ENCODE measurements at places on chromosomes 1 and 21. TPM values are rescaled to one million over a fixed set of nuclear protein-coding genes. Genes with fewer than 3 reads are reported as not detected.

Gene PGLYRP4
- not detected for polyA plus RNA-seq

Gene TMED5
- 45.3 TPM for polyA plus RNA-seq

GRCh38 chr1:46522969-46523320 lies 28.5 kb downstream of the KNCN start:
- peak; percentile 69 for DNase-seq

DNA sequence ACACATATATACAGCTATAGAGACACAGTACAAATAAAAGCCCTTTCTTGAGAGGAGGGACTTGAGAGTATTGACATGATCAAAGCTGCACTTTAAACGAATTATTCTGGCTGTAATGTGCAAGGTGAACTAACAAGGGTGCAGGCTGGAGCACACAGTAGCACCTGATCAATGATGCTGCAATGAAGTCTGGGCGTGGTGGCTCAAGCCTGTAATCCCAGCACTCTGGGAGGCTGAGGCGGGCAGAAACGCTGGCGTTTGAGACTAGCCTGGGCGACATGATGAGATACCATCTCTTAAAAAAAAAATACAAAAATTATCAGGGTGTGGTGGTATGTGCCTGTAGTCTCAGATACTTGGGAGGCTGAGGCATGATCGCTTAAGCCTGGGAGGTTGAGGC lies 14.1 kb upstream of the CTH start:
- DNase-seq: no peak

- no peak for DNase-seq
These were observed 62.4 kb upstream of the POU2F1 start for GRCh38 chr1:167158111-167158812.

DNA sequence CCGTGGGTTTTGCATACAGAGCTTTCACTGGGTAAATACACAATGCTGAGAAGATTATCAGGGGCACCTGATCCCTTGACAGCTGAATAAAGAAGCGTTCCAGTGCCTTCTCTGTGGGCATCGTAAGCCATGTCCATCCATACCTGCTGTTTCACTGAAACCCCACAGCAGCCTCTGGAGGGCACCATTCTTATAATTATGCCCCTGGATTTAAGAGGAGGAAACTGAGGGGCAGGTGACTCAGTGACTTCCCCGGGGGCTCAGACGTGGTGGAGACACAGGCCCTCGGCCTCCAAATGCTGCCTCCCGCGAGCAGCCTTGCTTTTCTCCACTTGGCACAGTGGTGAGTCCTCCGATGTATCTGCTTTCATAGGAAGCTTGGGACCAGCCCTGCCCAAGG lies 56.7 kb downstream of the B3GALT5 start:
- DNase-seq: no peak

- no peak for DNase-seq
These were observed 180.4 kb downstream of the FGGY start for GRCh38 chr1:59477286-59477685.

DNA sequence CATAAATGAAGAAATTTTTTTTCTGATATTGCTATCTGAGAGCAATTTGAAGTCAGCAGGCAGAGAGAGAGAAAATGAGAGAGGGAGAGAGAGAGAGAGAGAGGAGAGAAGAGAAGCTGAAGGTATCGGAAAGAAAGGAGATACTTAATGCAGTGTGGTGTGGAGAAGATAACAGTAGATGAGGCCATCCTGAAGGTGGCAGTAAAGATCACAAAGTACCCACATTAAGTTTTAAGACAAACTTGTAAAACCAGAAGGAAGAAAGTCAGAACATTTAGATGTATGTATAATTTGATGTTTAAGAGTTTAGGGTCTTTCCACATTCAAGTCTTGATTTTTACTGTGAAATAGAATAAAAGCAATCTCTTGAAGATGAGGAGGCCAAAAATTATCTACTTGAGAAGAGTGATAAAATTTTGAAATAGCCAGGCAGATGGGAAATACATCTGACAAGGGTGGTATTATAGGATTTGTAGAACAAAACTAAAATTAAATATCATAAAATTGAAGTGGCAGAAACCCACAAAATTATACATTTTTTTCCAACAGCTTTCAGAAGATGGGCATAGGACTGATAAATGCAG lies 1753.4 kb downstream of the MRPL39 start:
- peak; percentile 49 for DNase-seq

- DNase-seq: no peak
These were observed 383.4 kb downstream of the USP25 start for GRCh38 chr21:16113052-16113715.

DNA sequence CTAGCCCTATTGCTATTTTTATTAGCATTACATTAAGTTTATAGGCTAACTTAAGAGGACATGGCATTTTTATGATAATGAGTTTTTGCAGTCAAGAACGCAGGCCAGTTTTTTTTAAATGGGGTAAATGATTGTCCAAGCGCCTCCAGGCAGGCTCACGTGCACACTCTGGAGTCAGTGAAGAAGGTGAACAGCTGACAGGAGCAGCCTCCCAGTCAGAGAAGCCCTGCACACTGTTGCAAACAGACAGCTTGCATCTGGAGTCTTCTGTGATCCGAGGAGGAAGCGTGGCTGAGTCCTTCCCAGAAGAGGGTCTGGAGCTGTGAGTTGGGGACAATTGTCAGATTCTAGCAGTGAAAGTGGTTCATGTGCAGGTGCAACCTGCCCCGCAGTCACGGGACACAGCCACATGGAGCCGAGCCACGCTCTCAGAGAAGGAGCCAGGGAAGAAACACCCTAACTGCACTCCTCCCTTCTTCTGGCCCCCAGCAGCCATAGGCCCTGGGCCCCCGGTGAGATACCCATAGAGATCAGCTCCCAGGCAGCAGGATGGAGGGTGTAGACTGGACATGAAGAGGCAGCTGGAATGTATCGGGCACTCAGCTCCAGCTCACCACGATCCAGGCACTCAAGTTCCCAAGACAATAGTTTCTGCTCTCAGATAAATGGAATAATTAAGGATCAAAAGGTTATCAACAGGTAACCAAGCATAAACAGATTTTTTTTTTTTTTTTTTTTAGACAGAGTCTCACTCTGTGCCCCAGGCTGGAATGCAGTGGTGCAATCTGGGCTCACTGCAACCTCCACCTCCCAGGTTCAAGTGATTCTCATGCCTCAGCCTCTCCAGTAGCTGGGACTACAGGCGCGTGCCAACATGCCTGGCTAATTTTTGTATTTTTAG lies 26.4 kb downstream of the CAPN2 start:
- peak; percentile 81 for DNase-seq
